ENCODE measurements at places on chromosomes 11 and 22.
A peak's percentile ranks its signal among the peaks of the same experiment; 100 is the strongest.

DNA sequence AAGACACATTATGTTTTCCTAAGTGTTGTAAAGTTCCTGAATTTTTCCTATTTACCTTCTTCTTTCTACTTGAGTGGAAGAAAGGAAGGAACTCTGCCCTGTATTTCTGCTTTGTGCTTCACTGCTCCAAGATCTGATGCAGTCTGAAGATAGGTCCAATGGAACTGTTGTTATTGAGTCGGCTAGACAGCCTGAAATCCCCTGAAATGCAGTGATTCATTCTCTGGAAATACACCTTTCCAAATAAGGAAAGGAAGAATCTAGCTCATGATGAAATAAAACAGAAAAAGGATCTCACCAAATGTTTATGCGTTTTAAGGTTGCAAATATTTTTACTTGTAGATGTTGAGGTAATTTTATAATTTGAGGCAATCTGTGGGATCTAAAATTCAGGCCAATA is 322.8 kb downstream of the GUCY1A2 start:
- peak; percentile 84 for DNase-seq

- DNase-seq, result peak; percentile 37
Observed at GRCh38 chr22:36160499-36160942, at the start of gene APOL3. APOL3 (minus strand) TSS chr22:36160755; CDS start chr22:36149055, 11,700 bp downstream.

- DNase-seq, result peak; percentile 93
Observed at GRCh38 chr22:49936018-49936972, 17.9 kb downstream of the CRELD2 start.

- no peak for DNase-seq
Observed at GRCh38 chr11:57584341-57584740, 13.1 kb upstream of the SERPING1 start.
